ENCODE measurements at places on chromosomes 4 and X. TPM values are rescaled to one million over a fixed set of nuclear protein-coding genes. Genes with fewer than 3 reads are reported as not detected.

The FHIP1A gene
- 3.1 TPM for total RNA-seq

The SMIM10L2A gene
- total RNA-seq, result 0.82 TPM

The MAGEB17 gene
- total RNA-seq, result not detected

DNA sequence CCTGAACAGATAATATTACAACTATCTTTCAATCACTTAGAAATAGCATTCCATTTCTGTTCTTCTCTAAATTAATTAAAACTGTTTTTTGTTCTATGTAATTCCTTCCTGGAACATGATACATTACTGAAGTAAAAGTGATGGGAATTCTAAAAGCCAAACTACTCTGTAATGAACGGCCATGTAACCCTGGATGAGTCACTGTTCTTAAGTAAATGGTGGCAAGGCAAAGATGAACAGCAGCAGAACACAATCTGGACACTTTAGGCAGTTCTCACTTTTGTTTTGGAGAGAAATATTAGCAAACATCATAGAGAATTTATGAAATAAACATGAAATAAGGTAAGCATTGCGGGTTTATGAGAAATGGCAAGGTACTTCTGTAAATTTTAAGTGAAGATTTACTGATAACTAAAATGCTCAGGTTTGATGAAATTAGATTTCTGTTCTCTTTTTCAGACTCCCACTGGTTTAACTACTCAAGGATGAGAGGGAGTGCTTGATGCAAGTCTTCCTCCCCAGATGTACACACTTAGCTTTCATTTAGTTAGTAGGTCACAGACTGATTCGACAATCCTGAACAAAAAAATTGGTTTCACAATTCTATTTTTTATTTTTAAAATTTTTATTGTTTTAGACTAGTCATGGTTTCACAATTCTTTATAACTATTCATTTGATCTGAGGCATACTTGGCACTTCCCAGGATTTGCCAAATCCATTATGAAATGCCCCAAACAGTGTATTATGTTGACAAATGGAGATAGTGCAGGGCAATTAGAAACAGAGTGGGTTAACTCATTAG lies 964 bp upstream of the GPR82 start:
- ATAC-seq, result no peak

- no peak for ATAC-seq
These were observed 1.2 kb downstream of the PRPS1 start for GRCh38 chrX:107629540-107629909.

DNA sequence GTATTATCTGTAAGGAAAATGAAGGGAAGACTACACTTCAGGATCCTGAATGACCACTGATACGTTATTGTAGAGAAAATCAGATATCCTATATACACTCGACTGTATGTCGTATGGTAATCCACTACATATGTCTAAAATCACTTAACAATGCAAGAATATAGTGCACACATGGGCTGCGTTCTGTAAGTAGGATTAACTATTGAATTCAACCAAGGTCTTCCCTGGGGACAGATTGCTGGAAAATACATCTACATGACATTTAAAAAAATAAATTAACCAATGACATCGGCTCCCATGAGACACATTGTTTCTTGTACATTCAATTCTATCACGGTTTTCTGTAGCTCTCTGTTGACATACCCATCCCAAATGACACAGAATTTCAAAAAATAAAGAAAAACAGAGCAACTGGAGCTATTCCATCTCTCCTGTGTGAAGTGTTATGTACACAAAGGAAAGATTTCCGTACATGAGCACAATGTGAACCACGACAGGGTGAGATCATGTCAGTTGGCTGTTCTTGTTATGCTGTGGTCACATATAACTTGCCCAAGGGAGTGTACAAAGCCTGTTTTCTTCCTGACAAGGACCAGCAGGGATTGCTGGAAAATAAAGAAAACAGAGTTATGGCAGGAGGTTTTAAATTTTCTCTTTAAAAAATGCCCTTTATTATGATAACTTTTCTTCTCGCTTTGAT lies 6.1 kb downstream of the ENOX2 start:
- no peak for ATAC-seq

DNA sequence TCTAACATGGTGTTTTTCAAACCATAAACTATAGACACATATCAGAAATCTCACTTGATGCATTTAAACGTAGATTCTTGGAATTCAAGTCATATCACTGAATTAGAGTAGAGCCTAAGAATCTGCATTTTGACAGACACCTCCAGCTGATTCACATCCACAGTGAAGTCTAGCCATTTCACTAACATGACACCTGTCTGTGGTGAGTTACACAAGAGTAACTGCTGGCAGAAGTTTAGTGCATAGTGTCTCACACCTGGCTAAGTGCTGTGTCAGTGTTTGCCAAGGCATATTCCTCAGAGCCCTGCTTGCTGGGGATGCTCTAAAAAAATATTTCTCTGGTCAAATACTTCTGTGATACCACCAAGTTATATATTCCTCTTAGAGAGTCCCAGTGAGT lies 237.5 kb upstream of the DIAPH2 start:
- ATAC-seq, result no peak

- ATAC-seq, result no peak
These were observed 349.9 kb downstream of the FBXW7 start for GRCh38 chr4:152185786-152186550.

DNA sequence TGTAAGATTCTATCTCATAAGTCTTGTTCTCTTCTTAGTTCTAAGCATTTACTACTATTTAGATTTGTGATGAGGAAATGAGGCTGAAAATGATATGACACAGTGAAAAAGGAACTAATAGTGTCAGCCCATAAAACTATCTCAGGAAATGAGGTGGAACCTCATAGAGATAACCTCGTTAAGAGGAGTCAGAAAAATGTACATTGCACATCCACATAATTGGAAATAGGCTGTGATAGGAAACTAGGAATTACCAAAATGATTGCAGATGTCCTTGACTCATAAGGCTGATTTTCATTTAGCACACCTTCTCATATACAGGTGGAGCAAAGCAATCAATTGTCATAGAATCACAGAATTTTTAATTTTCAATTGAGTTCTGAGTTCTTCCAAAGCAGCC lies 26.8 kb downstream of the ANXA10 start:
- no peak for ATAC-seq

GRCh38 chr4:7186031-7186430 lies 6.3 kb upstream of the SORCS2 start:
- no peak for ATAC-seq

Measured in activated T-helper 17 cell treated with anti-CD3 and anti-CD28 coated beads, Interleukin-2, amount 50 U/mL, for 72 hours (primary cell).